ENCODE measurements at places on chromosomes 6 and 20.

GRCh38 chr6:151247490-151247889, 7.7 kb downstream of the AKAP12 start:
- DNase-seq: no peak

- no peak for DNase-seq
Measured at GRCh38 chr6:145809785-145810184, 4.8 kb downstream of the FBXO30 start.

DNA sequence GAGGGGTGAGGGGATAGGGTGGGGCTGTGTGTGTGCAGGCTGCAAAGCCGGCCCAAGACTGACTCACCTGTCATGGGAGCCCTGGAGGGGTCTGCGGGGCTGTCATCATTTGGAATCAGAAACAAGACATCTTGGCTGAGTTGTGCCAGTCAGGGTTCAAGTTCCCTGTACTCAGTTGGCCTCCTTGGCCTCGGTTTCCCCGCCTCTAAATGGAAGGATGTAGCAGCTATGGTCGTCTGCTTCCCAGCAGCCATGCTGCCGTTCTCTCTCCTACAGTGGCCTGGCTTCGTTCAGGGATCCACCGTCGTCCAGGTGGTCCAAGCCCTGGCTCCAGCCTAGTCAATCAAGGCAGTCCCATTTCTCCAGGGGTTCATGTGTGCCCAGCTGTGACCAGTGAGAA, 83.6 kb upstream of the PMEPA1 start:
- DNase-seq: no peak

- no peak for DNase-seq
Measured at GRCh38 chr6:2026133-2026532, 219.3 kb downstream of the GMDS start.

GRCh38 chr6:14010275-14010674, 85.5 kb downstream of the RNF182 start:
- DNase-seq: no peak

DNA sequence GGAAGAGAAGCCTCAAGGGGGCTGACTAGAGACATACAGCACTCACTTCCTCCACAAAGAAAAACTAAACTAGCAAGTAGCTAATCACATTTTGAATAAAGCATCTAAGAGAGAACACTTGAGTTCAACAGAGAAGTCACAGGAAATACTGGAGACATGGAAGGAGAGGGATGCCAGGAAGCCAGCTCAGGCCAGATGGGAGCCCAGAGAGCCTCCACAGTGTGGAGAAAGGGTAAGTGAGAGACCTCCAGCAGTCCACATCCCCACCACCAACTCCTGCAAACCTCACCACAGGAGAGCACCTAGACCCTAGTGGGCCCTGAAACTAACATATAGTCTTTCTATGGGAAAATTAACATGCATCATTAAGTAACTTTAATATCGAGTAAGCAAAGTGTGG, 79.2 kb downstream of the EPM2A start:
- no peak for DNase-seq

DNA sequence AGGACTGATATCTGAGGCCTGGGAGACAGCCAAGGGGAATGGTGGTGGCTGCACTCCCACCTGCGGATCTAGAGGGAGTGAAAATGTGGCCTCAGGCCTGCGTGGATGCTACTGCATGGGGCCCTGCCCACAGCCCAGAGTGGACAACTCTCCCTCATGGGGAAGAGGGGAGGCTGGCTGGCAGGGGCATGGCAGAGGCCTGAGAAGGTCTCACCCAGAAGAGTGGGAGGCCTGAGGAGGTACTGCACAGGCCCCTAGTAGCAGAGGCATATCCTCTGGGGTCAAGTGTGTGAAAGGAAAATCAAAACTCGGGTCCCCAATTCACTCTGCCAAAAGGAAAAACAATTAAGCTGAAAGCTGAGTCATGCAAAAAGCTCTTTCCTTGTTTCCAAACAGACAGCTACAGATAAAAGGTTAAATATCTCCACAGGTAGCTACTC, 158.2 kb downstream of the AKAP7 start:
- DNase-seq: no peak

GRCh38 chr20:47865912-47866311, 80.6 kb upstream of the SULF2 start:
- no peak for DNase-seq

- DNase-seq: no peak
Measured at GRCh38 chr6:168192901-168193815, 114.1 kb upstream of the FRMD1 start.

- DNase-seq: no peak
Measured at GRCh38 chr6:137877606-137878005, 10.5 kb downstream of the TNFAIP3 start.

GRCh38 chr6:108805611-108806167, 42.5 kb upstream of the ARMC2 start:
- no peak for DNase-seq

- DNase-seq: no peak
Measured at GRCh38 chr6:90382760-90383159, 86.1 kb upstream of the BACH2 start.

GRCh38 chr6:106186172-106186571, 100.0 kb downstream of the PRDM1 start:
- no peak for DNase-seq

GRCh38 chr6:31197559-31198305, 27.2 kb upstream of the POU5F1 start:
- DNase-seq: peak; percentile 92

DNA sequence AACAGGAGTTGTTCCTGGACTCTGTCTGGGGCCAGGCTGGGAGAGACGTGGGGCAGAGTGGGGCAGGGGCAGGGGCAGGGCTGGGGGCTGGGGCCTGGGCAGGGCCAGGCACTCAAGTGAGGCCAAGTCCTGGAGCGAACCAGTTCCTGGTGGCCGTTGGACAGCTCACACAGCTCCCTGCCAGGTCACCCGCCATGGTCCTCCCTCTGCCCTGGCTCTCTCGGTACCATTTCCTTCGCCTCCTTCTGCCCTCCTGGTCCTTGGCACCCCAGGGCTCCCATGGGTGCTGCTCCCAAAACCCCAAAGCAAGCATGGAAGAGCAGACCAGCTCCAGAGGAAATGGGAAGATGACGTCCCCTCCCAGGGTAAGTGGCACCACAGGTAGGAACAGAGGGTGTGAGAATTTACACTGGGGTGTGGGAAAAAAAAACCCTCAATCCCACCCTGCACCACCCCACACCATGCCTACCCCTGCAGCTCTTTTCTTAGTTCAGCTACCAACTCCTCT, at the start of gene MCCD1:
MCCD1 (plus strand) TSS at position 142 of the 508 bp plus-strand sequence; CDS start at position 195, 53 bp downstream.
- DNase-seq: no peak

DNA sequence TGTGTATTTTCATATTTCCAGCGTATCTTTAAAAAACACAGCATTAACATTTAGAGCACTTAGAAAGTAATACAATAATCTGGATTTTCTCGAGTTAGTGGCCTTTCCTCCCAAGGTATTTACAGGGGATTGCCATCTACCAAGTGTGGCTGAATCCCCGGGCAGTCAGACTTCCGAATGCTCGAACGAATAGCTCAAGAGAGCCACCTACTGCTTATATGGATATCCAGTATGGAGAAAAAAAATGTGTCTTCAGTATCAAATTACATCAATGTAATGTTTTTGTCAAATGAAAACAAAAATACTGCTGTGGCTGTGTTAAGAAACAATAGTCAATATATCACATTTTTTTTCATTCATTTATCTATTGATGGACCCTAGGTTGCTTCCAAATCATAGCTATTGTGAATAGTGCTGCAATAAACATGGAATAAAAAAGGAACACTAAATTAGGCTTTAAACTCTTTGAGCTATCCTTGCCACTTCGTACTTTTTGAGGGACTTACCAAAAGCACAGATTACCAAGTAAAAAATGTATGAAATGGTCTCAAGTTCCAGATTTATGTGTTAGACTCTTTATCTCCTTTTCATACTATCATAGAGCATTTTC, 654.5 kb upstream of the PTCHD4 start:
- DNase-seq: no peak
